H4 (cell line): ENCODE measurements at places on chromosomes 6 and 20.

DNA sequence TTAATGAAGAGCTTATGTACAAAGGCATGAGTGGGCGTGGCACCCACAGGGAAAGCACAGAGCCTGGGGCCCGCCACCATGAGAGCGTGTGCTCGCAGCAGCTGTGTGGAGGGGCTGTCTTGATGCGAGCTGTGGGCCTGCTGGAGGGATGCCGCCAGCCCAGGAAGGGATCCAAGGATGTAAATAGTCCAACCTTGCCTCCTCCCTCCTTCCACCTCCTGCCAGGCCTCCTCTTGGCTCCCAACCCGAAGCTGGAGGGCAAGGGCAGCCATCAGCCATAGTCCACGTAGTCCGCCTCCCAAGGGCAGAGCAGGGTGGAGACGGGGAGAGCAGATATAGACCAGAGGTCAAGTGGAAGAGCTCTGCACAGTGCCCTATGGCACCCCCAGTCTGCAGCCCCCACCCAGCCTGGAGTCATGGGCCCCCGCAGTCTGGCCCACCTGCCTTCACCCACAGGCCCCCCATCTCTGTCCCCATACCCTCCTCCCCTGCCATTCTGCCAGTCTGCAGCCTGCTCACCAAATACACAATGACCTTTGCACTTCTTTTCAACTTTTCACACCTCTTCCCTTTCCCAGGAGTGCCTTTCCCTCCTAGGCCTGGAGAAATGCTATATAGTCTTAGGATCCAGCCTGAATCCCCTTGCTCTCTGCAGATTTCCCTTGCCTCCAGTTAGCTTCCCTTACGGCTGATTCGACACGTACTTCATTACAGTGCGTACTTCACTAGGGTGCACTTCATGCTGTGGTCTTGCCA, 77.1 kb downstream of the SHLD1 start:
- DNase-seq = no peak

DNA sequence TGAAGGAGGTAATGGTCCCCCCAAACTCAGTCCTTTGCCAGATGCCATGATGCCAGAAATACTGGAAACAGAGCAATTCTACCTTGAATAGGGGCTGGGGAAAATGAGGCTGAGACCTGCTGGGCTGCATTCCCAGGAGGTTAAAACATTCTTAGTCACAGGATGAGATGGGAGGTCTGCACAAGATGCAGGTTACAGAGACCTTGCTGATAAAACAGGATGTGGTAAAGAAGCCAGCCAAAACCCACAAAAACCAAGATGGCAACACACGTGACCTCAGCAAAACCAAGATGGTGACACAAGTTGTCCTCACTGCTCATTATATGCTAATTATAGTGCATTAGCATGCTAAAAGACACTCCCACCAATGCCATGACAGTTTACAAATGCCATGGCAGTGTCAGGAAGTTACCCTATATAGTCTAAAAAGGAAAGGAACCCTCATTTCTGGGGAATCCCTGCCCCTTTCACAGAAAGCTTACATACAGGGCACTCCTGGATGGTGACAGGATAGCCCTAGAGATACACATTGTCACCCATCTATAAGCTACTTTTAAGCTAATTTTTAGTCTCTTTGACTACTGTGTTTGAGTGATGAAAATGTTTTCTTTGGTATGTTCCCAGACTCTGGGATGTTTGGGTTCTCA, 979.7 kb downstream of the TBC1D32 start:
- peak; percentile 65 for DNase-seq

DNA sequence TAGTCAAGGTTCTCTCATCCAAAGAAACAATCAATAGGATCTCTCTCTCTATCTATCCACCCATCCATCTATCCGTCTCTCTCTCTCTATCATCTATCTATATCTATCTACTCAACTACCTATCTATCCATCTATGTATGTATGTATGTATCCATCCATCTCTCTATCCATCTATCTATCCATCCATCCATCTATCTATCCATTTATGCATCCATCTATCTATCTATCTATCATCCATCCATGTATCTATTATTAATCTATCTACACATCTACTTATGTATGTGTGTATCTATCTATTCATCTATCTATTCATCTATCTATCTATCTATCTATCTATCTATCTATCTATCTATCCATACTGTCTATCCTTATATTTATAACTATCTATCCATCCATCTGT, 99.3 kb downstream of the FNDC1 start:
- DNase-seq = no peak

GRCh38 chr6:41846666-41847237, 48.4 kb downstream of the USP49 start:
- peak; percentile 88 for DNase-seq

DNA sequence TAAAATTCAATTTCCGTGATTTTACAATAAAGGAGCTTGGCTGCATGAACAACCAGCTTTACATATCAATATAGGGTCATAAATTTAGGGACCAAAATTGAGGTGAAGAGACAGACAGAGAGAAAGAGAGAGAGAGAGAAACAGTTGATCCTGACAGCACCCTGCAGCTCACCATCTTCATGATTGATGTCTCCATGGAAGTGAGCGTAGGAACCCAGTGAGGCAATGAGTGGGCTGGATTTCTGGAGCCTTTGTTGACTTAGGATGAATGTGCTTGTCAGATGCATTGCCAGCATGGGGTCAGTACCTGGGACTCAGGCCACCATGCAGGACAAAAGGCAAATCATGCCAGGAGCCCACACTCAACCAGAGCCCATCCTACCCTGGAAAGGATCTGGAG, 165.1 kb upstream of the SYNDIG1 start:
- DNase-seq = no peak

- DNase-seq = no peak
These were observed 4.2 kb downstream of the TCF19 start for GRCh38 chr6:31162463-31163165.

- DNase-seq = no peak
These were observed 29.2 kb upstream of the CGA start for GRCh38 chr6:87124074-87124473.

DNA sequence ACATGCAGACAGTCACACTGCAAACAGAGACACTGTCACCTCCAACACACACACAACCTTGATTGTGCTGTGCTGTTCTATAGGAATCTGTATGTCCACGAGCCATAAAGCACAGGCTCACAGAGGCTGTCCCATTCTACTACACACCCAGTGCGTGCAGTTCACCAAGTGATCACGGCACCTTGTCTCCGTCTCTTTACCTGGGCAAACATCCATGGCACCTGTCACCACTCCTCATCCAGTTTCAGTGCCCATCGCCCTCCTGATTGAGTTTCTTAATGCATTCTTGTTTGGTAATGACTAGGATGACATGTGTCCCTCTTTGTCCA, 65.8 kb upstream of the STMND1 start:
- no peak for DNase-seq

- no peak for DNase-seq
These were observed 16.2 kb downstream of the ANKRD6 start for GRCh38 chr6:89449193-89449592.

DNA sequence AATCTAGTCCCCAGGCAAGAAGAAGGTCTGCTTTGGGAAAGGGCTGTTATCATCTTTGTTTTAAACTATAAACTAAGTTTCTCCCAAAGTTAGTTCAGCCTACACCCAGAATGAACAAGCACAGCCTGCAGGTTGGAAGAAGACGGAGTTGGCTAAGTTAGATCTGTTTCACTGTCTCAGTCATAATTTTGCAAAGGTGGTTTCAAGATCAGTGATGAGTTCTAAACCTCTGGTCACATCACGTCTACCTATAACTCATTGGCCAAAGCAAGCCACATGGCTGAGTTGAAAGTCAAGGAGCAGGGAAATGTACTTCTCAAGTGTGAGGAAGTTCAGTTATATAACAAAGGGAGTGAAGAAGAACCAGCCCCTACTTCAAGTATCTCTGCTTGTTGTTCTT, 50.5 kb upstream of the ECI2 start:
- DNase-seq = no peak

DNA sequence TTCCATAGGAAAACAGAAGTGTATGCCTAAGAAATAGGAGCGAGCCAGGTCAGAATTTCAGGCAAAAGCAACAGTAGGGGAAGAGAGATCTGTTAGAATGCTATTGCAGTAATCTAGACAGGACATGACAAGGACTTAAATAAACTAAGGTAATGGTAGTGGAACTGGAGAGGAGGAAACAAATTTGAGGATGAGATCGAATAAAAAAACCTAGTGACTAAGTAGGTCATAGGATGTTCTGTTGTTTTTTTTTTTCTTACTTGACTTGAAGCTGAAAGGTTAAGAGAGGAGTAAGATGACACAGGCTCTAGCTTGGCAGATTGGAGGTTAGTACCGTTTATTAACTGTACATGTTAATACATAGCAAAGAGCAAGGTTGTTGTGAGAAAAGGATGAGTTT, 28.6 kb downstream of the ORC3 start:
- no peak for DNase-seq

- no peak for DNase-seq
These were observed 5.0 kb downstream of the SMIM28 start for GRCh38 chr6:138382498-138383265.

DNA sequence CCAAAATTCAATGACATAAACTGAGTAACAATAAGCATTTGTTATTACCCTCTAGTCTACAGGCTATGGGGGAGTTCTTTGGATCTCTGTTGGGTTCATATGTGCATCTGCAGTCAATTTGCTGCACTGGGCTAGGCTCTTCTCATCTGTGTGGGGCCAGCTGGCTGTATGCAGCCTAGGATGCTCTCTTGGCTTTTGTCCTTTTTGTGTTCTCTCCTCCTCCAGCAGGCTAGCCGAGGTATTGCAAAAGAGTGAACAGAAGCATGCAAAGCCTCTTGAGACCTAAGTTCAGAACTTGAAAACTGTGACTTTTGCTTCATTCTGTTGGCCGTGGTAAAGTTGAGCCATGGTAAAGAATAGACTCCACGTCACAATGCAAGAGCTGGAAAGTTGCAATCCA, 62.8 kb upstream of the FOXO3 start:
- peak; percentile 16 for DNase-seq

- no peak for DNase-seq
These were observed 89.0 kb upstream of the EPB41L1 start for GRCh38 chr20:36065427-36065998.

- no peak for DNase-seq
These were observed 17.9 kb downstream of the PNRC1 start for GRCh38 chr6:89098461-89098860.

GRCh38 chr6:51494342-51494741, 593.1 kb downstream of the PKHD1 start:
- DNase-seq = no peak

DNA sequence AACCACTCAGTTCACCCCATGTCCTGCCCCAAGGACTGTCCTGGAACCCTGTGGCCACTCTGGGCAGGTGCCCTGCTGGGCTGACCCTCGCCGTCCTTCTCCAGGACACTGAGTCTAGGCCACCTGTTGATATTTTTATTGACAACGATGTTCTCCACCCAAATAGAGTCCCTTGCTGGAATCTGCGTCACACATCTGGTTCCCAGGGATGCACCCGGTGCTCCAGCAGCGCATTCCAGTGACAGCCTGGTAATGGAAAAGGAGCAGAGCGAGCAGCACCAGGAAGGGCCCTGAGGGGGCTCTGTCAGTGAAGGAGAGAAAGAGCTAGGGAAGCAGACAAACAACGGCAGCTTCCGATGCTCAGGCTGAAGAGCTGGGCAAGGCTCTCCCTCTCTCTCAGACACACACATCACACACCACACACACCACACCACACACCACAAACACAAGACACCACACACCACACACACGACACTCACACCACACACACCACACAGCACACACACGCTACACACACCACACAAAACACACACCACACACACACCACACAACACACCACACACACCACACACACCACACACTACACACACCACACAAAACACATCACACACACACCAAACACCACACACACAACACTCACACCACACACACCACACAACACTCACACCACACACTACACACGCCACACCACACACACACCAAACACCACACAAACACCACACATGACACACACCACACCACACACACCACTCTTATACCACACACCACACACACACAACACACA, 117.9 kb upstream of the THBS2 start:
- DNase-seq = no peak

- no peak for DNase-seq
These were observed 524.1 kb upstream of the JAG1 start for GRCh38 chr20:11197851-11198250.

GRCh38 chr6:4967301-4968030, 36.4 kb downstream of the RPP40 start:
- no peak for DNase-seq

DNA sequence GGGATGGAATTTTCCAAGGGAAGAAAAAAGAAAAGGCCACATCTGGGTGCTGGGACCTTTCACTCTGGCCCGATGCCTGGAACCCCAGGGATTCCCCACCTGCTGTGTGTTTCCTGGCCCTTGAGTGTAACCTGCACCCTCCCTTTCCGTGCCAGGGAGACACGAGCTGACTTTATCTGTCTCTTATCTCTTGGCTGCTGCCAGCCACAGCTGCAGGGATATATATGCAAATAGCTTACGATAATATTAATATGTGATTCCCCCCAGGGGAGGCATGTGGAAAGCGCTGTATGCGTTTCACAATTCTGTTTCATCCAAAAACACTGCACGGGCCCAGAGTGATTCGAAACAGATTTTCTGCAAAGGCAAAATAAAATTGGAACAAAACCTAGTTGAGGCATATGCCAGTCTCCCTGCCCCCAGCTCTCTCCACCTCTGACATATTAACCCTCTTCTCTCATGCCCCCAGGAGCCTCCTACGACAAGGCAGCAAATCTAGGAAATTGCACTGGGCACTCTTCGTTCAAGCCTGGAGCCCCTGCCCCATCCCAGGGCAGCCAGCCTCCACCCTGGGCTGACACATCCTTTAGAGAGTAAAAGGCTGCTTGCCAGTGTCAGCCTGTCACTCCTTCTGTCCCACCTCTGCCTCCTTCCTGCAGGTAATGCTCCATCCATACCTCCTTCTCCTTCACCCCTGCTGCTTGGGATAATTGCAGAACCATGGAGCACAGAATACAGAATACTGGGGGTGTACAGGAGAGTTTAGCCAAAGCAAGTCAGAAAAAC, 1.3 kb downstream of the RIPOR3 start:
- DNase-seq = no peak

DNA sequence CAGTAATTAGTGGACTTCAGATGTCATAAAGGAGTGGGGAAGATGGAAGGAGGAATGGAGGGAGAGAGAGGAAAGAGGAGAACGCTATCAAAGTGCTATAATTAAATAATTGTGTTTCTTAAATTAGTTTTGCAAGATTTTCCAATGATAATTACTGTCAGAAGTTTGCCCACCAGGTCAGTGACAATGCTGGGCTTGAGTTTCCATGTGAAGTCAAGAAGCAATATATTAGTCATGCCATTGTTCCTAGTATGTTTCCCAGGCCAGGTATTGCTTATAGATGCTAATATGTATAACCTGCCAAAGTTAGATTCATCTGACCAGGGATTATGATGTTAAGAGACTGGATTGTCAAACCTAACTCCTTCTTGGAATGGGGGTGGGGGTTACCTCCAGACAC, 131.9 kb downstream of the GJA10 start:
- DNase-seq = no peak

DNA sequence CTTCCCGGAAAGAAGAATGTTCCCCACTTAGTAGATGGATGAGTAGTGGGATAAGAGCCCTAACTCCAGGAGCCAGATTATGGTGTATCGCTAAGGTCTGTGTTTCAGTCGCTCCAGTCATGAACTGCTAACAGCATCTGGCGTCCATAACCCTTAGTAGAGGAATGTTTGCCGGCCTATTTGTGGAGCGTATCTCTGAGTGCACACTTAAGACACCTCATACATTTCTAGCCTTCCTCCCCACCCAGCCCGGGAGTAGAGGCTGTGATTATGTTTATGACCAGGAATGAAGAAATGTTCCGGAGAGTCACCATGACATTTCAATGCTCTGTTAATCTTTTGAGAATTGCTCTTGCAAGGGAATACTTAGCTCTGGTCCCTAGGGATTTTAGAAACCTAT, 251.1 kb upstream of the SOX4 start:
- DNase-seq = no peak
